NCI-H1092 (cell line): ENCODE measurements at places on chromosomes 2 and 18.
A peak's percentile ranks its signal among the peaks of the same experiment; 100 is the strongest.

DNA sequence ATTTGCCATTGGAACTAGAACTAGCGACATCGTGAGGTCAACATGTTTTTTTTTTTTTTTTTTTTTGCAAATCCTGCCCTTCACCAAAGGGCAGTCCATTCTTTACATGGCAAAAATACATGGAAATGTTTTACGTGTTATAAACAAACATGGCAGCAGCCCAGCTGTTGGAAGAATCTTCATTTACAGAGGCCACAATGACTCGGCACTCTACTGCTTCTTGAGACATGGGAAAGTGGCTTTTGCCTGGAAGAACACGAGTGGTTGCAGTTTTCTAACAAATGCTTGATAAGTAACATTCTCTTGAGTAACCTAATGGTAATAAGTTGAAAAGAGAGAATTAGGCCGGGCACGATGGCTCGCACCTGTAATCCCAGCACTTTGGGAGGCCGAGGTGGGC is 22.8 kb upstream of the POLR1B start:
- no peak for DNase-seq

DNA sequence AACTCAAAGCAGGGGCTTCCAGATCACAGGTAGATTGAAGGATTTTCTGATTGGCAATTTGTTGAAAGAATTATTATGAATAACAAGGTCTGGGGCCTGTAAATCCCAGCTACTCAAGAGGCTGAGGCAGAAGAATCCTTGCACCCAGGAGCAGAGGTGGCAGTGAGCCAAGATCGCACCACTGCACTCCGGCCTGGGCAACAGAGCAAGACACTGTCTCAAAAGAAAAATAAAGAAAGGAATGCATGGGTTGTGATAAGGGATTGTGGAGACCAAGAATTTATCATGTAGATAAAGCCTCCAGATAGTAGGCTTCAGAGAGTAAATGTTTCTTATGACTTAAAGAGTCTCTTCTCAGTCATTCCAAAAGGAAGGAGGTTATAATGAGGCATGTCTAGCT is 35.8 kb upstream of the DYNAP start:
- DNase-seq: no peak

GRCh38 chr2:95296011-95296410 is 1.1 kb upstream of the KCNIP3 start:
- peak; percentile 81 for DNase-seq

GRCh38 chr2:160294339-160294803 is 94.3 kb upstream of the ITGB6 start:
- no peak for DNase-seq

- no peak for DNase-seq
Observed at GRCh38 chr2:144630459-144631215, 110.7 kb upstream of the ZEB2 start.

DNA sequence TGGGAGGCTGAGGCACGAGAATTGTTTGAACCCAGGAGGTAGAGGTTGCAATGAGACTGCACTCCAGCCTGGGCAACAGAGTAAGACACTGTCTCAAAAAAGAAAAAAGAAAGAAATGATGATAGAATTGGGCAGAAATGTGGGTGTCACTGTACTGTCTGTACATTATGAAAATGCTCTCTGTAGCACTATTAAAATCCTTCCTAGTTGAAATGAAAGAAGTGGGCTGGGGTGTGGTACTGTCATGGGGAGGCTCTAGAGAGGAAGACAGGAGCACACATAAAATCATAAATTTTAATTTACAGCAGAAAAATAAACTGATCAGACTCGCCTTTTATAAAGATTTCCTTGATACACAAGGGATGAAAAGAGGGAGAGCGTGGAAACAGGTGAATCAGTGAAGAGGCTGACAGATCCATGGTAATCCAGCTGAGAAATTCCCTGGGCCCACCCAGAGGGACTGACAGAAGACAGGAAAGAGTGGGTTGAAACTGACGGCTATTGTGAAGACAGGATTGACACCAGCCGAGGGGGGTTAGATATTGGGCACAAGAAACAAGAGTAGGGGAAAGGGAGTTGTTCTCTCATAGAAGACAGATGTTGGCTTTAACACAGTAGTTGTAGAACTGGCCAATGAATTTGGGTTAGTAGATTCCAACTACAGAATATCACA is 96.4 kb upstream of the ATL2 start:
- DNase-seq: no peak

DNA sequence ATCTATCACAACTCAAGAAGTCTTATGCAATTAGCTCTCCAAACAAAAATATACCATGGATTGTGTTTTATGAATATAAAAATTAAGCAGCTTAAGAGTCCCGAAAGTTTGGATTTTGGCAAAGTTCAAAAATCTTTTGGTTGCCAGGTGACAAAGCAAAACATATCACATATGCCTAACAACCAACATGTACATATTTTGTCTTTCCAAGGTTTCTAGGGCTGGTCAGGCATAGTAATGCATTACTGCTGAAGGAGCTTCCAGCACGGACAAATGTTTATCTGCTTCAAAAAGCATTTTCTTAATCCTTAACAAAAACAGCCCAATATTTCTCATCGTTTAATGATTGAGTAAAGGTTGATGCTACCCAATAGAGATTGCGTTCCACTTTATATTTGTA is 1327.1 kb upstream of the ZEB2 start:
- no peak for DNase-seq

DNA sequence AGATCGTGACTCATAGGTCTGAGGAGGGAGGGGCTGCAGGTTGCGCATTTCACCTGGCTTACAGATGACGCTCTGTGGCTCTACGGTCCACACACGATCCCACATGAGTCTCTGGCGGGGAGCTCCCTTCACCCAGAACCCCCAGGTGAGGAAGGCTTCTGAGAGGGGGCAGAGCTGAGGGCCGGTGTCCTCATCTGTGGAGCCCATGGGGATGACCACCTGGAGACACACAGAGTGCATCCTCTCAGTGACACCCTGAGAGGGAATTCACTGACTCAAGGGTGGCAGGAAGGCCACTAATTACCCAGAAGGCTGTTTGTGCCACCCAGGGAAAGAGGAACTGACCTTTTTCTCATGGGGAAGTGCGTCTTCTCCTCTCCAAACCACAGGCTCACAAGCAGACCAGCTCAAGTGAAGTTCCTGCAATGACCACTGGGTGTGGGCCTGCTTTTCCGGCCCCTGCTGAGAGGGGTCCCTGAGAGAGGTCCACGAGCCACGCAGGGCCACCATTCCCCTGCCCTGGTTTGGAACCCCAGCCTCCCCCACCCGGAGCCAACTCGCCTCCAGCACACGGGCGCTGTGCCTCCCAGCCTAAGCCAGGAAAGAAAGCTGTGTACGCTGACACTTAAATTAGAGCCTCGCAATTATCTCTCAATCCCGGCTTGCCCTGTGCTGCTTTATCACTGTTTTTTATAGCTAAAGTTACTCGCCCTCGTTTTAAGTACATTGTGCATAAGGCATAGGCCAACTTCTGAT is 114.1 kb downstream of the BCL11A start:
- DNase-seq: no peak

GRCh38 chr2:9288233-9288632 is 81.6 kb downstream of the ASAP2 start:
- DNase-seq: no peak

DNA sequence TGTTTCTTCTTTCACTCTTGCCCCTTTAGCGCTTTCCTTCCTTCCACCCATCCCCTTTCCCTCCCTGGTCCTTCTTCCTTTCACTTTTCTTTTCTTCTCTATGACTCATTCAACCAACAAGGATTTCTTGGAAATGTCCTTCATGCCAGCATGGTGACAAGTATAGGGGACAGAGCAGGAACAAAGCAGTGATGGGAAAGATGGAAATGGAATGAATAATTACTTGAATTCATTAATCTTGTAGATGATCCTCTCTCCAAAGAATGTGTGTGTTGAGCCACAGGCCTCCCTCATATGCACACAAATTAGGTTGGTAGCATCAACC is 1.5 kb downstream of the VAMP5 start:
- no peak for DNase-seq

GRCh38 chr2:157312866-157313486 is 12.6 kb downstream of the ERMN start:
- no peak for DNase-seq

DNA sequence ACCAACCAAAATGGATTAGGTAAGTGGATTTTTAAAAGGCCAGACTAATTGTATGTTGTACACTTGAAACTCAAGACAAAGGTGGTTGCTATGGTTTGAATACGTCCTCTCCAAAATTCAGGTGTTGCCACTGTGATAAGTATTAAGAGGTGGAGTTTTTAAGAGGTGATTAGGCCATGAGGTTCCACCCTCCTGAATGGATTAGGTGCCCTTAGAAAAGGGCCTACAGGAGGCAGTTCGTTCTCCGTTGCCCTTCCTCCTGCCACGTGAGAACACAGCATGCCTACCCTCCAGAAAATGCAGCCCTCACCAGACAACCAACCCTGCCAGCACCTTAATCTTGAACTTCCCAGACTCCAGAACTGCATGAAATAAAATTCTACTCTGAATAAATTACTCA is 51.2 kb downstream of the CHMP3 start:
- DNase-seq: no peak

DNA sequence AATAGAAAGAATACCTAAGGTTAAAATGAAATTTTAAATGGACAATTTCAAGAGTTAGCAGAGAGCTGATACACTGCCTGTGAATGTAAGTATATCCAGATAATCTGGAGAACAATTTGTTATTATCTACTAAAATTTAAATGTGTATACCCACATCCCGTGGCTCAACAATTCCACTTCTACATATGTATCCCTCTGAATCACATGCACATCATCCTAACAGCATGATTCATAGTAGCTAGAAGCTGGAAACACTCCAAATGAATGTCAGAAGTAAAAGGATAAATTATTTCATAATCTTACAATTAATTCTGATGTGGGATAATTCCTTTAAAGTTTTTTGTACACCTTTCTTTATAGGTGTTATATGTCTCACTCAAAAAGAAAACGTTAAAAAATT is 87.9 kb downstream of the CNTNAP5 start:
- no peak for DNase-seq

DNA sequence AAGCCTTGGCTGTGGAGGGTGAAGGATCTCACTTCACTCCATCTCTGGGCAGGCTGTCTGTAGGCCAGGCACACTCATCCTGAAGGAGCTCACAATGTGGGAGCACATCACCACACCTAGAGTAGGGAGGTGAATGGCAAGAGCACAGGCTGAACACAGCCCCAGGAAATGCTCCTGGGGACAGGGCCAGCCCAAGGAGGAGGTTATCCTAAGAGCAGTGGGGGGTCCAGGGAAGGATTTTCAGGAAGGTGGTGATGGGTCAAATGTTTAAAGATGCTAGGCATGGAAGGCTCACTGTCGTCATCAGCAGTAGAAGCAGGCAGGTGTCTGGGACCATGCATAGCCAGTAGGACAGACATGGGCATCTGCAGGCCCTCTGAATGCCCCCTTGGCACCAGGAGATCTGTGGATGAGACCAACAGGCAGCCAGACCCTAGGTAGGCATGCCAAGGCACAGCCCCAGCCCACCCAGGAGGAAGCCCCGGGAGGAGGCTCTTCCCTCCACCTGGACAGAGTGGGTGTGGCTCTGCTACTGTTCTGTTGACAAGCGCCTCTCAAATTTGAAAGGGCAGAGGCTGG is 91.7 kb upstream of the RAB6C start:
- DNase-seq: no peak
